Stimulated activated naive CD4-positive, alpha-beta T cell treated with Interleukin-2 at 50 U/mL for 16 hours (primary cell): ENCODE measurements at places on chromosomes 3 and 15.

DNA sequence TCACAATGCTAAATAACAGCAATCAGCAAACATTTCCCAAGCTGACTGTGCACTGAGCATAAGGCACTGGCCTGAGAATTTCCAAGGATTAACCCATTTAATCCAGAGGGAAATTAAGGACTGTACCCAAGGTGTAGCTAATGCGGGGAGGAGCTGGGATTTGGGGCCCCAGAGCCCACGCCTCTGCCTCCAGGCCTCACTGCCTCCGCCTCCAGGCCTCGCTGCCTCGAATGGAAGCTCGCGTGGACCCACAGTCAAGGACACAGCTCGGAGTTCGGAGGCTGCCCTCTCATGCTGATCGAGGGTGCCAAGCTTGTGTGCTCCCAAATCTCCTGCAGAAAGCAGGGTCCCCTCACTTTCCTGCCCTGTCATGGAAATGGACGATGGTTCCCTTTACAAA, 76.5 kb upstream of the SNRPA1 start:
- no peak for DNase-seq

DNA sequence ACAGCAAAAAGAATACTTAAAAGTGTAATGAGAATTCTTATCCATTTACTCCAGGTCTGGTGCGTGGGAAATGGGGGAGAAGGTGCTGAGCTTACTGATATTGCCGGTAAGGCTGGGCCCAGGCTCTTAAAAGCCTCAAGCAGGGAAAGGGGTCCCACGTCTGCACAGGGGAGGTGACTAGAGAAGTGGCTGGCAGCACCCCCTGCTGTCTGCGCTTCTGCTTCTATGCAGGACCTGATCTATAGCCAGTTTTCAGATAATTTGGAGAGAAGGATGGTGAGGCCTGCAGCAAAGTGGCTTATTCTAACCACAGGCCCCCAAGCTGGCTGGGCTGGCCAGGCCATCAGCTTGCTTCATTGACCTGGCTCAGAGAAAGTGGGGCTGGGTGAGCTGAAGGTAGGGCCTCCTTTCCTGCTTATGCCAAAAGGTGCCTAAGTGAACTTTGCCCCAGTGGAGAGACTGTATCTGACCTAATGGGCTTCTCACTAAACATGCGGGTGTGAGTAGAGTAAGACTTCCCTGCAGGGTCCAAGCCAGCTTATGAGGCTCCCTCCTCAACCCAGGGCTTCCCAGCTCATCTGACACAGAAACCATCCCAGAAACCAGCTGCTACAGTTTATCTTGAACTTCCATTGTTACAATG, 30.9 kb upstream of the ATP1B3 start:
- DNase-seq: peak; percentile 10

DNA sequence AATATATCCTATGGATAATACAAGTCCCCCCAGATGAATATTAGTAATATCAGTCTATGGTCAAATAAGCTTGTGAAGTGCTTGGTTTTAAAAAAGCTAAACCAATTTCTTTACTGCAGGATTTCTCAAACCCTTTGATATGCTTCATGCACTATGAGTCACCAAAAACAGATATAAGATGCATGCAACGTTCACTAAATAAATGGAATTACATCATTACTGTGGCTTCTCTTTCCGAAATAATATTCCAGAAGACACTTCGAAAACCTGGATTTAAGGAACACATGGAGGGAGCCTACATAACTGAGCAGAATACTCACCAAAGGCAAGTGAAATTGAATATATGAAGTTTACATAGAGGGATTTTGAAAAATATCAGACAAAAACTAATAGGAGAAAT, 126.3 kb upstream of the ABI3BP start:
- DNase-seq: no peak

DNA sequence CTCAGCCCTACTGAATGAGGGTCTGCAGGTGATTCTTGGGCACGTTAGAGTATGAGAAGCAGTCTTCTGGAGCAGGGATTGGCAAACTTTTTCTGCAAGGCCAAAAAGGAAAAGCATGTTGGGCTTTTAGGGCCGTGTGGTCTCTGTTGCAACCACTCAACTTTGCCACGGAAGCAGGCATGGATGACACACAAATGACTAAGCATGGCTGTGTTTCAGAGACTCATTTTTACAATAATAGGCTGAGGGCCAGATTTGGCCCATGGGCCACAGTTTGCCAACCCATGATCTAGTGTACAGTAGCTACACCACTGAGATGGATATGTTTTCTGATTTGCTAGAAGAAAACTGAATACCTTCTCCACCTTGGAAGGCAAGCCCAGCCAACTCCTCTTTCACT, 66.1 kb upstream of the PRICKLE2 start:
- DNase-seq: no peak

GRCh38 chr3:105805404-105805803, 63.4 kb downstream of the CBLB start:
- DNase-seq: no peak

- DNase-seq: no peak
These were observed 37.0 kb downstream of the GMNC start for GRCh38 chr3:190825386-190826016.

DNA sequence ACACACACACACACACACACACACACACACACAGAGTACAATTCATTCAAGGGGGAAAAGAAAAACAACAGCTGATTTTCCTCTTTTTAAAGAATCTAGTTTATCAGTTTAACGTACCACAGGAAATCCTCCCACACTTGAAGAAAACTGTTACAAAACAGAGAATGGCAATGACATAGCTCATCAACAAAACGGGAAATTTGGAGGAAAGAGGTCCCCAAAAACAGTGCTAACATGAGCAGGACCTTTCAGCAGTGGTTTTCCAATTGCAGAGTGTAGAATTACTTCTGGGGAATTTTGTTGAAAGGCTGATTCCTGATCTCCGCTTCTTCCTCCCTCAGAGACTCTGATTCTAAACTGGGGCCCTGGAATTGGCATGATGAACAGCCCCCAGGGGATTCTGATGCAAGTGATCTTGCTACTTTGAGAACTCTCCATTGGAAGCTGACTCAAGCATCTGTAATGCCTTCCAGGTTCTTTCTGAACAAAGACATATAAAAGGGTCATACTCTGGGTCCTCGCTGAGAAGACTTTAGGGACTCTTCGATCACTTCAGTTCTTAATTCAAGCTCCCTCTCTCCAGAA, 442.6 kb upstream of the PROK2 start:
- DNase-seq: no peak

DNA sequence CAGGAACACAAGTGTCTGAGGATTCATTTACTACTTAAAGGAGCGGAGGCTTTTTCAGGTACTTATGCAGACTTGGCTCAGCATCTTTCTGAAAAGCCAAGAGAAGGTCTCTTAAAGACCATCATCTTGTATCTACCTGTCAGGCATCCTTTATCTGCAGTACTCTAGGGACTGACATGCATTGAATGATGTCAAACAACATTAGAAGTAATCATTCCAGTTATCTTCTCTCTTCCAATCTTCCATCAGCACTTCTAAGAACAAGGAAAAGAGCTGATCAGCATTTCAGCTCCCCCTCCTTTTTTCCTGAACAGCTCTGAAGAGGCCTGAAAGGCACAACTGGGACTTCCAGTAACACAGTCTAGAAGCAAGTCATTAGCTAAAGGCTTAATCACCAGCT, 214.8 kb downstream of the KCNH8 start:
- no peak for DNase-seq

DNA sequence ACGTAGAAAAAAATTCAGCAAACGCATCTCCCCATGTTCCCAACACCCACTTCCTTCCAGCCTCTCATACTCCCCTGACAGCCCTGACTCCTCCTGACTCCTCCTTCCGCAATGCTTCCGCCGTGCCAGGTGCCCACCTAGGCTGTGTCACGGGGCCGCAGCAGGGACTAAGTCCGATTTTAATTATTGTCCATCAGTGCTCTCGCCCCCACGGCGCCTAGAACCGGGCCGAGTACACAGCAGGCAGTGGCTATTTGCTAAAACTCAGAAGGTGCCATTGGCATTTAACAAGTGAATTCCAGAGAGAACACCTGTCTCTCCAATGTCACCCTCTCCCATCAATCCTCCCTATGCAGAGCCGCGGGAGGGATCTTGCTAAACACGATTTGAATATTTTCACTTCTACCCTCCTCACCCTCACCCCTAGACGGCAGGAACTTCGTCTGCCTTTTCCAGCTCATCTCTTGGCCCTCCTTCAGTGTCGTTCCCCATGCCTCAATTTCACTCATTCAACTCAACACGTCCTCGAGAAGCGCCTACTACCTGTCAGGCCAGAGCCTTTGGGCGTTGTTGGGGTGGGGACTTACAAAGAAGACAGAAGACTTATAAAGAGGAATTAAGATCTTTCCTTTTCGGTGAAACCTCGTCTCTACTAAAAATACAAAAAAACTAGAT, 11.5 kb upstream of the SHF start:
- peak; percentile 43 for DNase-seq

DNA sequence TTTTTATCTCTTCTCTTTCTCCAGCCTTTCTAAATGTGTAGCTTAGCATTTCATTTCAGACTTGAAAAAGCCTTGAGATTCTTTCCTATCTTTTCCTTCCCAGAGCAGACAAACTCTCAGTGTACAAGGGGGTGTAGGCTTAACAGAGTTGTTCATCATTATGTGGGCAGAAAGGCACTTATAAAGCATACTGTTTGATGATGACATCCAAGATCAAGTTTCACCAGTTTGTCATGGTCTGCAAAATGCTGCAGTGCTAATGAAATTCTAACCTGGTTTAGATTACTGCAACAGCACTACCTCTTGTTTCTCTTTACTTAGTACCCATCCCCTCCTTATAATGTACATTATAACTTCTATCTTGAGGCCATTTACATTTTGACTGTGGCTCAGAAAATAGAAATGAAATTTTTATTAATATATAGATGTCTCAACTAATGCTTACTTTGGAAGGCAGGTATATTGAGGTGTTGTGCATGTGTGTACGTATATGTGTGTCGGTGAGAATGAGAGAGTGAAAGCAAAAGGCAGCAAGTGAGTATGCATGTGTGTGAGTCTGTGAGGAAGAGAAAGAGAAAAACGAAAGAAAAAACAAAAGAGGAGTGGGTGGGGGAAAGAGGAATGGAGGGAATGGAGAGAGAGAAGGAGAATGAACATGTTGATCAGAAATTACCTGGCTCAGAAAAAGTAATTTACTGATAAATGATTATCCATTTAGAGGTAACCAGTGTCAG, 1043.6 kb downstream of the TUSC7 start:
- no peak for DNase-seq

DNA sequence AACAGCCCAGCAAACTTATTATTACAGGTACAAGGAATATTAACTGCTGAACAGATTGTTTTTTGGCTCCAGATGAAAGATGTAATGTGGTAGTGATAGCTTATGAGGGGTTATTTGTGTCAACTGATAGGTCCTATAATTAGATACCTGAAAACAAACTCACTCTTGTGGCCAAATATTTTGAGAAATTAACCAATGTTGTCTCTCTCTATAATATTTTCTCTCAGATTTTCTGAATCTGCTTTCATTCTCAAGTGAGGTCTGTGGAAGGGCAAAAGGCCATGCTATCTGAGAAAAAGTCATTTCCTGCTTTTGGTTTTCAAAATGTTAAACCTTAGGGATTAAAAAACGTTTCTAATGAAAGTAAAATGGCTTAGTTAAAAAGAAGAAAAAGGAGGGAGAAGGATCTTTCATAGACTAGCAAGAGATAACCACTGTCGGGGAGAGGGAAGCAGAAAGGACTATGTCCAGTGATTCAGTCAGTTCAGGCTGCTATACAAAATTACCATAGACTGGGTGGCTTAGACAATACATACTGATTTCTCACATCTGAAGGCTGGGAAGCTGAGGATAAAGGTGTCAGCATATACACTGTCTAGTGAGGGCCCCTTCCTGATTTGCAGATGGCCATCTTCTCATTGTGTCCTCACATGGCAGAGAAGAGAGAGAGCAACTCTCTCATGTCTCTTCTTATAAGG, 277.5 kb upstream of the P2RY1 start:
- DNase-seq: no peak

- DNase-seq: no peak
These were observed 276.5 kb downstream of the EDEM1 start for GRCh38 chr3:5463991-5464390.

DNA sequence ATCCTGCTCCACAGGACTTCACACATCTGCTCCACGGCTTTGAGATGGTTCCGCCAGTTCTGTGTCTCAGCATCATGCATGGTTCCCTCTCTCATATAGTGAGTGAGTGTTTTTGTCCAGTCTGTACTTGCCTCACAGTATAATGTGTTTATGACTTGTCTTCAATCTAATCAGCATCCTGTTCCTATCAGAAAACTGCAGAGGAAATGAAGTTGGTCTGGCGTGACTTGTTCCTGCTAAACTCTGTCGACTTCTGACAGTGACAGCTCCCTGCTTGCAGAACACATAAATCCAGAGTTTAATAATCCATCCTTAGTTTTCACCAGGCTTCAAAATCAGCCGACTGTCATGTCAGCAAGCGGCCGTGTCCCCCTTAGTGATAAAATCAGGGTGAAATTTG, 222.3 kb downstream of the SLCO3A1 start:
- no peak for DNase-seq

- DNase-seq: no peak
These were observed 617.4 kb downstream of the SI start for GRCh38 chr3:164460851-164461250.

DNA sequence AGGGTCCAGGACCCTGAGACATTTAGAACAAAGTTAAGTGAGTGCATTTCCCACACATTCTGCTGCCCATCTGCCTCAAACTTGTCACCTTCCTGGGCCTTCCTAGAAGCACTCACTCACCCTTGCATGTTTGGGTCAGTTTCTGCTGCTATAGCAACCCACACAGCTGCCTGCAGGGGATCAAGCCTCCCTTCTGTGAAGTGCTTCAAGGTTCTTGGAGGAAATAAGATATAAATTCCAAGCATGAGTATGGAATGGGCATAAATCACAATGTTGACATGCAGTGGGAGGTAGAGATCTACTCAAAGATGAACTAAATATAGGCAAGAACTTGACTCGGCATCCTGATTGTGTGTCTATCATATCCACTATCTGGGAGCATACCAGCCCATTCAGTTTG, 140.4 kb downstream of the SLC9A9 start:
- DNase-seq: no peak

- DNase-seq: no peak
These were observed 11.4 kb upstream of the HTR3E start for GRCh38 chr3:184085389-184085852.

- no peak for DNase-seq
These were observed 325.4 kb downstream of the FOXP1 start for GRCh38 chr3:71258116-71258515.
